ENCODE measurements at places on chromosomes 2 and 18.

DNA sequence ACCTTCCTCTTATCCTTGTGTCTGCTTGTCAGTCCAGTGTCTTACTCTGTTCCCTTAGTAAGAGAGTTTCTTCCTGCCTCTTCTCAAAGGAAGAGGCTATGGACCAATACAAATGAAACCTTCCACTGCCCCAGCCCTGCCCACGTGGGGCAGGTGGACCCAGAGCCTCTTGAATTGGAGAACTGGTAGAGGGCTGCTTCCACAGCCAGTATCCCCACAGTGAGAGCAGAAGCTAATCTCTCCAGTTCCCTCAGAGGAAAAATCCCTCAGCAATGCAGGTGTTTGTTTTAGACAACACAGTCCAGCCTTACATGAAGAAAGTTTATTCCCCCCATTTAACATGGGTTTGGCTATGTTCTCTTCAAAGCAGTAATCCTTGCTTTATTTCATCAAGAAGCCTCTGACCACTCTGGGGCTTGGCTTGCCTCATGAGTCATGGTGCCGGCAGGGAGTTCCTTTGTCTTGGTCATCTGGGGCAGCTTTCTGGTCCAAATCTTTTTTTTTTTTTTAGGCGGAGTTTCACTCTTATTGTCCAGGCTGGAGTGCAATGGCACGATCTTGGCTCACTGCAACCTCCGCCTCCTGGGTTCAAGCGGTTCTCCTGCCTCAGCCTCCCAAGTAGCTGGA is 6.5 kb upstream of the CYBRD1 start:
- no peak for DNase-seq

- DNase-seq = no peak
Observed at GRCh38 chr2:74374509-74375205, 5.5 kb downstream of the DCTN1 start.

DNA sequence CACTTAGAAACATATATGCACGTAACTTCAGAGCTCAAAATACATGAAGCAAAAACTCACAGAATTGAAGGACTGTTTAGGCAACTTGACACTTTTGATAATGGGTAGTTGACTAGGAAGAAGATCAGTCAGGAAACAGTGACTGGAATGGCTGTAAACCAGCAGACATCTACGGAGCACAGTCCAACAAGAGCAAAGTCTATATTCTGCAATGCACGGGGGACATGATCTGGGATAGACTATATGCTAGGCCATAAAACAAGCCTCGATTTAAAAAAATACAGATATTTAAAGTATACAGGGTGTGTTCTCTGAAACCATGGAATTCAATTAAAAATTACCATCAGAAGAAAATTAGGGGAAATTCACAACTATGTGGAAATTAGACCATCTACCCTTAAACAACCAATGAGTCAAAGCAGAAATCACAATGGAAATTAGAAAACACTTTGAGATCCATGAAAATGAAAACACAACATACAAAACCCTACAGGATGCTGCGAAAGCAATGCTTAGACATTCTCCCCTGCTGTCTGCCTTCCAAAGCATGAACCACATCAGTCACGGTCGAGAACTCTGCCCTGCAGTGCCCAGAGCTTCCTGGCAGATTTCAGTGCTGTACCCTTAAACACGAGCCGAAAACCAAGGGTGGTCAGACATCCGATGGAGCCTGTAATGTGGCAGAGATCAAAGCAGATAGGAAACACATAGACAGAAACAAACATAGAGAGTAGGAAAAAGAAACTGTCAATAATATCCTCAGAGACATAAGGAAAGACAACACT is 651.9 kb upstream of the HS6ST1 start:
- no peak for DNase-seq

- DNase-seq = no peak
Observed at GRCh38 chr18:21096760-21097159, 14.9 kb downstream of the ROCK1 start.

- peak; percentile 52 for DNase-seq
Observed at GRCh38 chr2:230267556-230267955, 42.0 kb downstream of the SP140 start.

DNA sequence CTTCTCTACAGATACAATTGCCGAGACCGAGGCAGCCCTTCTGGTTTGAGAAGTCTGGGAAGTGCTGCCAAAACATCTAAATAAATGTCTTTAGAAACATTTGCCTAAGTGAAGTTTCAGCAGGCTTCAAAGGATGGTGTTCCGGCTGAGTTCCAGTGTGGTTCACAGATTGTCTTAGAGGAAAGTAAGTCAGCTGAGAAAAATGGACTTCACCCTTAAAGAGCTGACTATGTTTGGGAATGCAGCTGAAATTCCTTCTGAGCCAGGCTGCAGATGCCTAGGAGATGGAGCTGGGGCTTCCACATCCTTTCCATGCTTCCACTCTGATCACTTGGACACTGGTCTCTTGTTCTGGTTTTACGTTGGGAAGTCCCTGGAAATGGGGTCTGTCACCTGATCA is 83.6 kb downstream of the FHOD3 start:
- no peak for DNase-seq

DNA sequence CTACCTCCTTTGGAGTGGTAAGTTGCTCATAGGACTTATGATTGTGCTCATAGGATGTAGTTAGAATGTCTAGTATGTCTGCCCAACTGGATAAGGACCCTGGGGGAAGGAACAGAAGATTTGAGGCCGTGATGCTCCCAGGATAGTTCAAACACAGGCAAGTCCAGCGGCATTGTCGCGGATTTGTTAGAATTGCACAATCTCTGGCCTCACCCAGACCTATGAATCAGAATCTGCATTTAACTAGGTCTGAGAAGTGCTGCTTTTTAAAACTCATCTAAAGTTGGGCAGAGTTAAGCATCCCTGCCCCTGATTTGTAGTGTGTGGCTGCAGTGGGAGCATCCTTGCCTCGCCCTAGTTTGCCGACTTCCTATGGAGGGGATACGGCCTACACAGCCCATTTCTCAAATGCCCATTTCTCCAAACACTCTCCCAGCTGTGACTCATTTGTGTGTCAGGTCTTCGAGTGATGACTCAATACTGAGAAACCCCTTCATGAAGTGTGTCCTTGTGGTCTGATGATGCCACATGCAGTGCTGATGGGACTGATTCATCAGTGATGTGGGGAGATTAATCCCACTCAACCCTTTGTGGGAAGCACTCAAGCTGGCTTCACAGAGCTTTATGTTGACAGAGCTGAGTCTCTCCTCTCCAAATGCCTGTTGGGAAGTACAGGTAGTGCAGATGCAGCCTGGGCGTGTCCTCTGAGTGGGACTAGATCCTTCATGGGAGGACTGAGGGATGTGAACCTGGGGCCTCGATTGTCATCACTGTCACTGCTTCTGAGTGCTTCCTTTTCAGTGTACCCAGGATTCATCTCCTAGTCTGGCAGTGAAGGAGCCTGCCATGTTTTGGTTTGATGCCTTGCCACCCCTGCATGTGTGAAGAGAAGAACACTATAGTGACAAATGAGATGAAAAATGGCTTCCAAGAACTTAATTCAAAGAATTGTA is 18.7 kb downstream of the SMIM21 start:
- no peak for DNase-seq

DNA sequence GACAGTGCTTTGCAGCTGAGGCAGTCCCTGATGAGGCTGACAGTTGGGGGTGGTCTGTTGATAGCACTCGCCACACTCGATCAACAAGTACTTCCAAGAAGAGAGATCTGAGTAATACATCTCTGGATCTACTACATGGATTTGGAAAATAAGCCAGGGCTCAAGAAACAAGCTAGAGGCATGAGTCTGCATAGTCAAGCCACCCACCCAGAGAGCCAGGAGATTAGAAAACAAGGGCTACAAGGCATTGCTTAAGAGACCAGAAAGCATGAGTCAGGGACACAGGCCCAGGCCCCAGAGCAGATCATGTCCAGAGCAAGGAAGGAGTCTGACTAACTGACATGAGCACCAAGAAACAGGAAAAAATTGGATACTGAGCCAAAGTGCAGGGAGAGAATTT is 196.9 kb upstream of the CWC22 start:
- DNase-seq = no peak

GRCh38 chr2:24721470-24721869 is 71.7 kb downstream of the PTRHD1 start:
- DNase-seq = peak; percentile 9

DNA sequence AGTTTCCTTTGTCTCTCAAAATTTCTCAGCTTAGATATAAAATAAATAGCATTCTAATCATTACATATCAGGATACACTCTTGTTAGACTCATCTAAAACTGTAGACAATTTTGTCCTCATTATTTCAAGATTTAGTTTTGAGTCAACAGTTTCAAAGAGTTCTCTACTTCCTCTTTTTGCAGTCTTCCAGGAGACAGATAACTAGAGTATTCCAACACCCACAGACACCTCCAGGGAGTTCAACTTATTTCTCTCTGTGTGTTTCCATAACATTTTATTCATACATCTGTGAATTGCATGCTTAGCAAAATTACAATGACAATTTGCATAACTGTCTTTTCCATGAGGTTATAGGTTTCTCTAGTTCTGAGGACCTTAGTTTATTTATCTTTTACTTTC is 166.6 kb upstream of the HNMT start:
- DNase-seq = no peak

- no peak for DNase-seq
Observed at GRCh38 chr2:7053650-7054265, 136.5 kb downstream of the RNF144A start.

DNA sequence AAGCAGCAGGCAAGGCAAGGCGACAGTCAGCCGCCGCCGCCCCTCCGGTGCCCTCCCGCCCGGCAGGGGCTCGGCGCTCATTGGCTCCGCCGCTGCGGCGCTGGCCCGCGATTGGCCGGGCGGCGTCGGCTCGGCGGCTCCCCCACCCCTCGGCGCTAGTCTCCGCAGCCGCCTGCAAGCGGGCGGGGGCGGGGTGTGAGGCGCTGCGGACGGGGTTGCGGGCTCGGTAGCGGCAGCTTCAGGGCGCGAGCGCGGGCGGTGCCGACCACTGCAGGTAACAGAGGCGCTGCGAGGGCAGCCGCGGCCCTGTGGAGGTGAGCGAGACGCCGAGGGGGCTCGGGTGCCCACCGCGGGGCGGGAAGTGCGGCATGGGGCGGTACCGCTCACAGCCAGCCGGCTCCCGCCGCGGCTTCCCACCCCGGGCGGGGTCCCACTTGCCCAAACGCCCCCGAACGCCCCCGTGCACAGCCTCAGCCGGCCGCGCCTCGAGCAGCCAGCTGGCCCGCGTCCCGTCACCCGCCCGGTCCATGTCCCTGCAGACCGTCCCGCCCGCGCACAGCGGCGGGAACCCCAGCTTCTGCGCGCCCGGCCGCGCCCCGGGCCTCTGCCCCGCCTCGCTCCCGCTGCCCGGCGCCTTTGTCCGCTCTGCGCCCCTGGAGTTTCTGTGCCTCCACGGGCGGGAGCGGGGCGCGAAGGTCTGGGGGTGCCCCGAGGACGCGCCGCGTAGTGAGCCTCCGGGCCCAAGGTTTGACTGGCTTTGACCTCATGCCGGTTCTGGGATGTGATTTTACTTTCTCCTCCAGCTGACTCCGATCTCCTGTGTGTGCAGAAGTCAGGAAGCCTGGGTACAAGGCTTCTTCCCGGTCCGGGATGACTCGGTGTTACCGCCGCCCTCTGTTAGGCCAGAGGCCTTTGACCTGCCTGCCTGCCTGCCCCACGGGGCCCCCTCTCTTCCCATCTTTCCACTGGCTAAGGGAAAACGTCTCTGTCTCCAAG is at the start of gene SANBR:
Gene SANBR, plus strand, starts transcription at position 158 of the 996 bp plus-strand sequence. CDS start 4,480 bp downstream, outside the sequence.
- DNase-seq = peak; percentile 76

DNA sequence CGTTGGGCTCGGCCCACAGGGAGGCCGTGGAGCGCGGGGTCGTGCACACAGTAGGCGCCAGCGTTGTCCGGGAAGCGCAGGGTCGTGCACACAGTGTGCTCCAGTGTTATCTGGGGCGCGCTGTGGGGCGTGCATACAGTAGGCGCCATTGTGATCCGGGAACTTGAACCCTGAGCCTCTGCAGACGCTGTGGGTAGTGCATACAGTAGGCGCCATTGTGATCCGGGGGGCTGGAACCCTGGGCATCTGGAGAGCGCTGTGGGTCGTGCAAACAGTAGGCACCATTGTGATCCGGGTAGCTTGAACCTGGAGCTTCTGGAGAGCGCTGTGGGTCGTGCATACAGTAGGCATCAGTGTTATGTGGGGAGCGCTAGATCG is 793 bp downstream of the ZNF236 start:
- no peak for DNase-seq

GRCh38 chr2:118091631-118092030 is 3.4 kb downstream of the INSIG2 start:
- no peak for DNase-seq

GRCh38 chr2:64101141-64101591 is 43.1 kb downstream of the PELI1 start:
- no peak for DNase-seq

- no peak for DNase-seq
Observed at GRCh38 chr2:154402213-154402612, 296.3 kb upstream of the KCNJ3 start.

- no peak for DNase-seq
Observed at GRCh38 chr18:48563027-48563426, 24.2 kb downstream of the CTIF start.

DNA sequence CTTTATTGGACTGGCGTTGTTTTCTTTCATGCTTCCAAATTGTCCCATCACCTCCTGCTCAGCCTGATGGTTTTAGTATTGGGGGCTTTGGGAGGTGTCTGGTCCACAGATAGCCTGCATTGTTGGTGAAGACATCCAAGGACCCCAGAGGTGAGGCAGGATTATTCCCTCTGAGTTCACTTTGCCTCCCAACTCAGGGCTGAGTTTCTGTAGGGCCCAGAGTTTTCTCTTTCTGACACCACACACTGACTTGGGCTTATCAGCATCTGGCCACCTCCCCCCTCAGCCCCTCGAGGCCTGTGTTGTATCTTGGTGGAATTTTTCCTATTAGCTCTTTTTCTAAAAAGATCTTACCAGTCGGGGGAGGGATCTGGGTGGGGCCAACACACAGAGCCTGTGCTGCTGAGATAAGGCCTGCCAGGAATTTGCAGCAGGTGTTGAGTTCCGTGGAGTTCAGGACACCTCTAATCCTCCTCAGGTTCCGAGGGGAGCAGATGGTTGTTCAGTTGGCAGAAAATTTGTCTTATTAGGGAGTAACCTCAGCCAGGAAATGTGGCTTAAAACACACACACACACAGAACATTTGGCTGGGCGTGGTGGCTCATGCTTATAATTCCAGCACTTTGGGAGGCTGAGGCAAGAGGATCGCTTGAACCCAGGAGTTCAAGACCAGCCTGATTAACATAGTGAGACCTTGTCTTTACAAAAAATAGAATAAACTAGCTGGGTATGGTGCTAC is 7.3 kb downstream of the EMILIN2 start:
- DNase-seq = no peak

DNA sequence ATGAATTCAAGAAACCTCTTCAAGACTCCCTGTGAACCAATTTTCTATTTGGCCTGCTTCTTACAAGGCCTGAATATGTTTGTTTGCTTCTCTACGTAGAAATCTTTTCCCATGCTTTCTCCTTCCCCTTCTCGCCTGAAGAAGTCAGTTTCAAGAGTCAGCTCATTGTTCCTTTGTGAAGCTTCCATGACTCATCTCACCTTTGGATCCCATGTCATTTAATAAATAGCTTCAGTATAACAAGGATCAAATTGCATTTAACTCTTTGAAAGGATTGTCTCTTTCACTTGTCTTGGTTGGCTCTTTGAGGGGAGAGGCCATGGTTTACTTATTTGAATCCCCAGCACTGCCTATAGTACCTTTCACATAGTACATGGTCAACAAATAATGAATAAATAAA is 28.4 kb downstream of the CPS1 start:
- DNase-seq = no peak

GRCh38 chr18:35466815-35467623 is 30.7 kb downstream of the INO80C start:
- no peak for DNase-seq

All from stimulated activated naive B cell treated with anti-CD40 and anti-IgM and Interleukin-4, amounts not matched to agents 10 μg/mL and 1 μg/mL and 100 μg/mL, for 72 hours (primary cell).